ENCODE measurements at places on chromosomes 6 and 20.

GRCh38 chr6:151661928-151662327 is 145.6 kb upstream of the ESR1 start:
- no peak for DNase-seq

DNA sequence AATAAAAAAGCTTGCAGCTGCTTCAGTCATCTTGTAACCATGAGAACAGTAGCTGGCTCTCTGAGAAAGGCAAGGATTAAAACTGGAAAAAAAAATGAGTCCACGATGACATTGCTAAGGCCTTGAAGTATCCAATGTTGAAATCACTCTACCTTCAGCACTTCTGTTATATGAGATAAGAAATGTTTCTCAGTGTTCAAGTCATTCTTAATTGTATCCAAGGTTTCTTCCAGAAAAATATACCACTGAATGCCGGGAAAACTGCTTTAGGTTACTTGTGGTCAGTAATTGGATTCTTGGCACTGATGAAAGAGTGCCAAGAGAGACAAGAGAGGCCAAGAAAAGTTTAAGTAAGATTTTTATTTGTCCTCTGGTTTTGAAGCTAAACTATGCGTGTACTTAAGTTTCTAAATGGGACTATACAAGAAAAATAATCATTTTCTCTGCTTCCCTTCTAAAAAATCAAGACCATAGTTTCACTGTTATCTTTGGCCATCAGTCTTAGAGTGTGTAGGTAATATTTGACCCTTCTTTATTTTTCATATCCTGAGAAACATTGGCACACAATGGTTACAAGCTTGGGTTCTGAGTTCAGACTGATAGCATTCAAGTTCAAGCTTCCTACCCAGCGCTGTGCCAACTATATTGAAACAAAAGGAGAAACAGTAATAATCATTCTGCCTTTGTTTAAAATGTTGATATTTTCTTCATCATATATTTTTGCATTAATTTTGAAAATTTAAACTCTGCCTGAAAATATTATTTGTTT is 84.6 kb downstream of the TRDN start:
- no peak for DNase-seq

DNA sequence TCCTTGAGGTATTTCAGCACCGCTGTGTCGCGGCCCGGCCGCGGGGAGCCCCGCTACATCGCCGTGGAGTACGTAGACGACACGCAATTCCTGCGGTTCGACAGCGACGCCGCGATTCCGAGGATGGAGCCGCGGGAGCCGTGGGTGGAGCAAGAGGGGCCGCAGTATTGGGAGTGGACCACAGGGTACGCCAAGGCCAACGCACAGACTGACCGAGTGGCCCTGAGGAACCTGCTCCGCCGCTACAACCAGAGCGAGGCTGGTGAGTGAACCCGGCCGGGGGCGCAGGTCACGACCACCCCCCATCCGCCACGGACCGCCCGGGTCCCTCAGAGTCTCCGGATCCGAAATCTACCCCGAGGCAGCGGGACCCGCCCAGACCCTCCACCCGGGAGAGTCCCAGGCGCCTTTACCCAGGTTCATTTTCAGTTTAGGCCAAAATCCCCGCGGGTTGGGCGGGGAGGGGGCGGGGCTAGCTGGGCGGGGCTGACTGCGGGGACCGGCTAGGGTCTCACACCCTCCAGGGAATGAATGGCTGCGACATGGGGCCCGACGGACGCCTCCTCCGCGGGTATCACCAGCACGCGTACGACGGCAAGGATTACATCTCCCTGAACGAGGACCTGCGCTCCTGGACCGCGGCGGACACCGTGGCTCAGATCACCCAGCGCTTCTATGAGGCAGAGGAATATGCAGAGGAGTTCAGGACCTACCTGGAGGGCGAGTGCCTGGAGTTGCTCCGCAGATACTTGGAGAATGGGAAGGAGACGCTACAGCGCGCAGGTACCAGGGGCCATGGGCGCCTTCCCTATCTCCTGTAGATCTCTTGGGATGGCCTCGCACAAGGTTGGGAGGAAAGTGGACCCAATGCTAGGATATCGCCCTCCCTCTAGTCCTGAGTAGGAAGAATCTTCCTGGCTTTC is 693 bp downstream of the HLA-F start:
- no peak for DNase-seq

- DNase-seq: no peak
Measured at GRCh38 chr20:46604551-46605133, 46.6 kb downstream of the SLC13A3 start.

GRCh38 chr6:85124472-85125354 is 325.2 kb upstream of the NT5E start:
- no peak for DNase-seq

GRCh38 chr6:130517444-130517931 is 151.7 kb downstream of the TMEM200A start:
- DNase-seq: peak; percentile 25

DNA sequence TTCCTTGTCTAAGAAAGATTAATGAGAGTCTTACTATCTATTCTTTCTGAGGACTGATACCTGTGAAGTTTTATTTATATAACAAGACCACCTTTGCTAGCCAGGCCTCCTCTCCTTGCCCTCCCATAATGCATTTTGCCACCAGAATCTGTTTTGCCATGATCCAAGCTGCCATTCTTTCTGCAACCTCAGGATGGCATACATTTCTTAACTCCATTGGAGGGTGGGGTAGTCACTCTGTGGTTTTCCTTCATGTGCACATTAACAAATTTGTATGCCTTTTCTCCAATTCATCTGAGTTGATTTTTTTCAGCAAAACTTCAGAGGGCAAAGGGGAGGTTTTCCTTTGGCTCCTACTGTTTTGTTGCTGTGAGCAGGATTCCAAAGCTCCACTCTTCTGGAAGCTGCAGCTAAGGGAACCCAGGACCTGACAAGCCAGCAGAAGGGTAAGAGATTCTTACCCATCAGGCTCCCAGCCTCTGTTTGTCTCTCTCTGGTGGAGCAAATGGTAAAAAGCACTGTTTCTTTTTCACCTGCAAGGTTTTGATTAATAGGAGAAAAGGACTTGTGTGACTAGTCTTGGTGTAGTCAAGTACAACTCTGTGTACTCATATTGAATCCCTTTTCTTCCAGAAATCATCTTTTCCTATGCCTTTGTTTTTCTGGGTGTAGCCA is 26.2 kb upstream of the ENPP4 start:
- no peak for DNase-seq

GRCh38 chr6:102327697-102328225 is 934.3 kb downstream of the GRIK2 start:
- DNase-seq: no peak

DNA sequence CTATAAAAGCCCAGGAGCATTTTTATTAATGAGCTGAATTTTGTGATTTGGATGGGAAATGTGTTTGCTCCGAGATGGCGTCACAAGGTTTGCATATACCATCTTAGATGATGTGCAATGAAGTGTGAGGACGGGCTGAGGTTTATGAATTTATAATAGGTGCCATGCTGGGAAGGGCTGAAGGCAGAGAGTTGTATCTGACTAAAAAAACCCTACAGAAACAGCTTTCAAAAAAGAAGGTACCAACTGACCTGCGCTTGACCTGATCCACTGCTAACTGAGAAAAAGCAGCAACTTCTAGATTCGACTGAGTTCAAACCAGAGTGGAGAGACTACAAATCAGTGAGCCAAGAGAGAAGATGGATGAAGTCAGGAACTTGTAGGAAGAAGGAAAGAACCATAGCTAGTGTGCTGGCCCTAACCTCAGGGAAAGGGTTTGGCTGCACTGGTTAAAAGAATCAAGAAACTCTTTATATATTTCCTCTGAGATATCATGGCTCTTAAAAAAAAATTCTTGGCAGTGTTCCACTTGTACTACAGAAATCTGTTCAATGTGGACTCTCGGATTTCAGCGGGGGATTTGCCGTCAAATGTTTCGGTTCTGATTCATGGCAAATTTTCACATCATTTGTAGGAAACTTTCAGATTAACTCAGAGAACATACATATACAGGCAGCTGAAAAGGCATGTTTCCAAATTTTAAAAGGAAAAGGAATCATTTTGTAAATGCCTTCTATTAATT is 56.5 kb upstream of the HDGFL1 start:
- DNase-seq: no peak

DNA sequence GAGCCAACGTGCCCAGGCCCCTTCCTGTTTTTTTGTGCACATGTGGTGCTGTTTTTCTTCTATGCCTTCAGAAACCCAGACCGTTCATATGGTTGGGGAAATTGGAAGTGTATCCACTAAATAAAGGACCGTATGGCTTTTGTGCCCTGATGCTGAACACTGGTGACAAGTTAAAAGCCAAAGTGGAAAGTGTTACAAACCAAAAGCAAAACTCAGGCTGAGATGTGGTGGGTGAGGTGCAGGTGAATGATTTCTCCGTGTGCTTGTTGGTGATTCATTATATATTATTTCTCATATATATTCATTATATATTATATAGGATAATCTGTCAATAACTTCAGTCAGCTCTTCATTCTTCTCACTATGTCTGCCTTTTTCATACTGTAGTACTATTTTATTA is 148.6 kb downstream of the SOBP start:
- DNase-seq: no peak

- no peak for DNase-seq
Measured at GRCh38 chr6:141492521-141493284, 640.0 kb upstream of the GJE1 start.

DNA sequence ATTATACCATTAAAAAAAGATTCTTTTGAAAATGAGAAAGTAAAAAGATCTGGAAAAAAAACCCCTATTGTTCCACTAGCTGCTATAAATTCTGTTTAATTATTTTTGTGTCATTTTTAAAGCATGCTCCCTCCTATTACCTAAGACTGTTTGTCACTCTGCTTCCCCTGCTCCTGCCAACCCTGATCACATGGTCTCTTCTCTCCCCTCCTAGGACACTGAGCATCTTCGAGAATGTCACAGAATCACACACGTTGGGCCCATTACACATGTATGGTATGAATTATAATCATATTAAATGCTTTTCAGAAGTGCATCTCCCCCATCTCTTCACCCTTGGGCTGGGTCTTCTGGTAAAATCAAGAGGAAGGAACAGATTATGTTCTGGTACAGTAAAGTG is 6.2 kb downstream of the SNAP91 start:
- no peak for DNase-seq

DNA sequence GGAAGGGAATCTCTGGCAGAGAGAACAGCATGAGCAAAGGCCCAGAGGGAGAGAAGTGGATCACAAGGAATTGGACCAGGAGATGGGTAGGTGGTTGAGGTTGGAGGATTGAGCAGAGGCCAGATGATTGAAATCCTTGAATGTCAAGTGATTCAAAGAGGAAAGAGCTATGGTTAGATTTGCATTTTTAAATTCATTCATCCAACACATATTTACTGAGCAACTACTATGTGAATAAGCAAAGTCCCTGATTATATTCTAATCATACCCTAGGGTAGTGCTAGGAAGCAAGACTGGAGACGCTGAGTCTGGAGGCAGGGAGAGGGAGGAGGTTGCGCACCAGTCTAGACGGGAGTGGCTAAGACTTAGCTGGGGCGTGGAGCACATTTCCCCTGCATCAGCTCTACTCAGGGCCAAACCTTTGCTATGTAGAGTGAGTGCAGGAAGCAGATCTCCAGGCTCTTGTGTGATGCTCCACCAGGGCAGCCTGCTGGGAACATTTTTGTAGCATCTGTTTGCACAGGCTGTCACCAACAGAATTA is 40.2 kb downstream of the EYA2 start:
- DNase-seq: no peak

- peak; percentile 69 for DNase-seq
Measured at GRCh38 chr6:112357791-112358190, 10.7 kb downstream of the RFPL4B start.

GRCh38 chr6:42391441-42391840 is 60.3 kb downstream of the TRERF1 start:
- DNase-seq: no peak

- no peak for DNase-seq
Measured at GRCh38 chr6:5827056-5827904, 179.4 kb downstream of the NRN1 start.

DNA sequence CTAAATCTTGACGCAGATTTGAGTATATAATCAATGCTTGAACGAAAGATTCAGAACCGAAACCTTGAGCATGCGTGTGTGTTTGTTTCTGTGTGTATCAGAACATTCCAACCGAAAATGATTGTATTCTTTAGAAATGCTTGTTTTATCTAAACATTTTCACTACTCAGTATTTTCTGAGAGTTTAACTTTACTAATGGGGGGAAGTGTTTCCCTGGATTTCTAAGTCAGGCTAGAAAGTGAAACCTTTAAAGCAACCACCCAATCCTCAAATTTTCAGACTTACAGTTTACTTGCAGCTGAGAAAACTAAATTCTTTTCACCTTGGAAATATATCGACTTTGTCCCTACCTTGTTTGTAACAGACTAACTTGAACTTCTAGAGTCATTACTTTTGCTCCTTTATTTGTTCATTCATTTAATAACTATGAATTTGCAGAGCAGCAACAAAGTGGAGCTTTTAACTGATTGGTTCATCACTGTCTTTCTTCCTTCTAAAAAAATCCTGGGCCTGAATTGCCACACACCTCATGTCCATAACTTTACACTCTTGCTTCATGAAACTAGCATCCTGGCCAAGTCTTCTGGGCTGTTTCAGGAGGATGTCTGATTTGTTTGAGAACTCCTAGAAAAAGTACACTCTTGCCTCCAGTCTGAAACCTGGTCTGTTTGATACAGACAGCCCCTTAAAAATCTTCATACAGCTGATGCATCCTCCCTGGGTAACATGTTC is 77.8 kb upstream of the XRN2 start:
- peak; percentile 33 for DNase-seq

DNA sequence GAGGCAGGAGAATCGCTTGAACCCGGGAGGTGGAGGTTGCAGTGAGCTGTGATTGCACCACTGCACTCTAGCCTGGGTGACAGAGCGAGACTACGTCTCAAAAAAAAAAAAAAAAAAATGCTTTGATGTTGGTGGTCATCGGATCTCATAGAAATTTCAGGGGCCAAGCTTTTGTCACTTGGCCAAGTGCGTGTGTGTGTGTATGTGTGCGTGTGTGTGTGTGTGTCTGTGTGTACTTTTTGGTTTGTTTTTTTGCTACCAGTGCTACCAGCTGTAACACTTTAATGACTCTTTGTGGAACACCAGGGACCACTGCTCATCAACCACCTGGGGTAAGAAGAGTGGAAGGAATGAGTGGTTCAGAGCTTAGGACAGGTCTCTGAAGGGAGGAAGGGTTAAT is 49.7 kb downstream of the TRAF3IP2 start:
- DNase-seq: no peak

DNA sequence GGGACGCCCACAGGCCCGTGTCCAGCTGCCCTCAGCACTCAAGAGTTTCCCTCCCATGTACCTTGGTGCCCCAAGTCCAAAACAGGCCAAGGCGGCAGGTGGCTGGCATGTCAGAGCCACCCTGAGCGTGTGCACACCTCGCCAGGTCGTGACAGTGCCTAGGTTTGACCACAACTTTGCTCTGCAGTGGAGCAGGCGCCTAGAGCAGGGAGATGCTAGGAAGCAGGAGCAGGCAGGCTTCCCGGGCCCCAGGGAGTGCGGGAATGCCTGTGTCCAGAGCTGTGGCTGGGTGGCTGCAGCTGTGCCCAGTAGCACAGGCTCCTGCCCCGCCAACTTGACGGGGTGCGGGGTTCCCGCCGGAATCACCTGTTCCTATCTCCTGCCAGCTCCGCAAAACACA is 380.8 kb upstream of the IMPG1 start:
- DNase-seq: no peak

- no peak for DNase-seq
Measured at GRCh38 chr6:149054559-149055194, 262.8 kb upstream of the TAB2 start.

All from HCEC 1CT (cell line).